ENCODE measurements at places on chromosomes 1 and 21. TPM values are rescaled to one million over a fixed set of nuclear protein-coding genes. Genes with fewer than 3 reads are reported as not detected.

The TFF1 gene
- not detected for total RNA-seq

The B3GALT5 gene
- 3.1 TPM for total RNA-seq

The OR10J4 gene
- total RNA-seq, result not detected

The COL11A1 gene
- total RNA-seq, result 195 TPM

The HES4 gene
- total RNA-seq, result 77.1 TPM

DNA sequence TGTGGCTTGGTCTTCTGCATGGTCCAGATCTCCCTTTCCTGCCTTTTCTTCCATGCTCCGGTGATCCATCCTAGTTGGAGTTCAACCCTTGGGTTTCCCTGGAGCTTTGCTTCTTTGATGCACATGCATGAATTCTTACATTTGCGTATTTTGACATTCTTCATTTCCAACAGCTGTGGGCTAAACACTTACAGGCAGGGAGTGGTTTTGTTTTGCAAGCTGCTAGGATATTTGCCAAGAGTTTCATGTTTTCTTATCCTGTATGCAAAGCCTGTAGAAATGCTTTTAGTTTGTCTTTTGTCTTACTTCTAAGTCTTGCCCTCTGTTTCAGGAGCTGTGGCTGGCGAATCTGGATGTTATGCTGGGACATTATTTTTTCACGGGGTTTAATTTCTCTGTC lies 90.3 kb upstream of the PAXBP1 start:
- no peak for DNase-seq

DNA sequence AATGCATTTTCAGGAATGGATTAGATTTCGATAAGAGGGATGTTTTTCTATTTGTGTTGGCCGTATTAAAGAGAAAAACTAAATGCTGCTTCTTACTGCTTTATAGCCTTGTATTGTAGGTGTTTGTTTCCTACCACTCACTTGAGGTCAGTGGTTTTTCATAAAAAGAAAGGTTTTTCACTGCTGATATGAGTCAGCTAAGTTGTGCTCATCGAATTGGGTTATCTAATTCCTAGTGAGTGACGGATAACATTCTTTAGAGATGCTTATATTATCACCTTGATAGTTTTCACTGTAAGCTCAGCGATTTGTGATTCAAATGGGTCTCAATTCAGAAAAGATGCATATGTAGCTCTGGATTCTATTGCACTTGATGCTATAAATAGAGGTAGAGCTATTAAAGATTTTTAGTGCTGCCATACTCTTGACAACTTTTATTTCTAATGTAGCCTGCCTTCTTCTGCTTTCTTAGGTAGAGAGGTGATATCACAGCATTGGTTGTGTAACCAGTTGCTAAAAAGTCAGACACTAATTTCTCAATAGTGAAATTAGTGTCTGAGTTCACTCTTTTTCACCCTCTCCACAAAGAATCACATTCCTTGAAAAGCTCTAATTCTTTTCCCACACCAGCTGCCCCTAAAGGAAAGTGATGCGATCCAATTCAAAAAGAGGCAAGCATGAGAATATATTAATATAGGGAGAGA lies 180.0 kb downstream of the RASAL2 start:
- DNase-seq, result no peak

DNA sequence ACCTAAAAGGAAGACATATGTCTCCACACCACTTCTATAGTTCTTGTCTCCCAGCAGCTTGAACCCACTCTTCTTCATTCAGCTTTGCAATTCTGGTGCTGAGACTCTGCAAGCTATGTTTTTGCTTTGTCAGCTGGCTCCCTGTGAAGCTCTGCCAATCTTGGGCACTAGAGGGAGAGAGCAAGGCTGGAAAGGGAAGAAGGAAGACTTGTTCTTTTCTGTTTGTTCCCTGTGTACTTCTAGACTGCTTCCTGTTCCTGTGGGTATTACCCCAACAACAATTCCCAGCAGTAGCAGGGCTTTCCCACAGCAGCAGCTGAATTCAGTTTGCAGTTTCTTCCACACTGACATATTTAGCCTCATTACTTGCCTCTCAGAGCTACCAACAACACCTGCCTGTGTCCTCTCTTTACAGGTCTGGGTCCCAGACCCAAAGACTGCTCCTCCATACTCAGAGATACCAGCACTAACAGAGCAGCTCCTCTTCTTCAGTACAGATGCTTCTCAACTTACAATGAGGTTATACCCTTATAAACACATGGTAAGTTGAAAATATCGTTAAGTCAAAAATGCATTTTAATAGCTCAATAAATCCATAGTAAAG lies 275.2 kb upstream of the NEGR1 start:
- no peak for DNase-seq

Data from spinal cord (tissue), 10 donors.